ENCODE measurements at places on chromosomes 12 and 14.

DNA sequence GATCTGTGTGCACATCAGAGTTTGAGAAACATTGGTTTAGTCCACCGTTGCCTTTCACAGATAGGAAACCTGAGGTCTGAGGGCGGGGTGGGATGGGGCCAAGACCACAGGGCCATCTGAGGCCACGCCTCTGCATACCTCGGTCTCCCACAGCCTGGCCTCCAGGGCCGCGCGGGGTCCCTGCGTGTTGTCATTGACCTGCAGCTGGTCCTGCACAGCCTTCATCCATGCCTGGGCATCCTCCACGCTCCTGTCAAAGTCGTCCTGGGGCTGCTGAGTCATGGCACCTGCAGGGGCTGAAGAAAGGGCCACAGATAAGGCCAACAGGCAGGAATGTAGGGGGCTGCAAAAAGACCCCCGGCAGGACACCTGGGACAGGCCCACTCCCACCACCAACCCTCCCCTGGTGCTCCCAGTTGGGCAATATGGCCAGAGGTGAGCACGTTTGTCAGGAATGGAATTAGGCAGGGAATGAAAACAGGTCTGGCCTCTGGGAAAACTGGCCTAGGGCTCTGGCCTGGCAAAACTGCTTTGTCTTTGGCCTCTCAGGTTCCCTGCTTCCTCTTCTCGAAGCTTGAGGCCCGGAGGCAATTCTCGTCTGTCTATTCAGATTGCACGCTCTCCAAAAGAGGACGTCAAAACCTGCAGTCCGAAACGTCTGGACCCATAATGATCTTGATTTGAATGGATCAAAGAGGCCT, 40.8 kb downstream of the SYNE3 start:
- no peak overlapping the region for H3K4me3 ChIP-seq
- DNase-seq: no peak
- no peaks in the 10 kb centered on the region for H3K27me3 ChIP-seq
- peaks cover 7% of the 10 kb centered on the region for H3K4me1 ChIP-seq
- H3K27ac ChIP-seq: no peak overlapping the region
- no peaks in the 10 kb centered on the region for H3K36me3 ChIP-seq

- H3K36me3 ChIP-seq: peaks cover 5% of the 10 kb centered on the region
- no peak for DNase-seq
- peak overlapping the region; percentile 96 for H3K4me3 ChIP-seq
- peaks cover 5% of the 10 kb centered on the region for H3K4me1 ChIP-seq
- no peaks in the 10 kb centered on the region for H3K27me3 ChIP-seq
- peak overlapping the region; percentile 100 for H3K27ac ChIP-seq
Observed at GRCh38 chr12:12265571-12266388, 1.1 kb downstream of the LRP6 start.

DNA sequence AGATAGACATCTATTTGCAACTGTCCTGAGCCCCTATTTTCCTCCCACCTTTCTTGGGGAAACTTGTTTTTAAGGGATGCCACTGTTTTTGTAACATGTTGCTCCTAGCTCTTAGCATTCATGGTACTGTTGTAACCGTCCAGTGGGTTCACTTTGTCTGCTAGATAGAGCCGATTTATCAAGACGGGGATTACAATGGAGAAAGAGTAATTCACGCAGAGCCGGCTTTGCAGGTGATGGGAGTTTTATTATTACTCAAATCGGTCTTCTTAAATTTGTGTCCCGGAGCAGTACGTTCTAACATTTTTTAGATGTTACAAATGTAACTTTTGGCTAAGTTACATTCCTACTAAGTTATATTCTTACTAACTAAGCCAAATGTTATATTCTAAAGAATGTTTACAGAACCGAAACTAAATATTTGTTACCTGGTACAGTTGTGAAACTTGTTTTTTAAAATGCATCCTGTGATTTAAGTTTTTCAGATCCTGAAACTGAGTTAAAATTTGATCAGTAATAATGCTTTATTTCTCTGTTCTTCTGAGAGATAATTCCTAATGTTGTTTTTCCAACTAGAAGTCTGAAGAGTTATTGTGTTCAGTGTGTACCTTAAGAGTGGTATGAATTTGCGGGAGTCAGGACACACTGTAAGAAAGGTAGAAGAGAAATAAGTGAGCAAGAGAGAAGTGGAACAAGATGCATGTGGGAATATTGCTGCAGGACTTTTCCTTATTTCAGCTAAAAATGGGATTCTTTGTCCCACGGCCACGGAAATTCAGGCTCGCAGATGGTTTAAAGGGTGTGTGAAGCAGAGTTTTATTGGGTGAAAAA, 20.6 kb upstream of the CLEC2D start:
- no peaks in the 10 kb centered on the region for H3K27me3 ChIP-seq
- H3K4me3 ChIP-seq: peak overlapping the region; percentile 76
- DNase-seq: no peak
- H3K36me3 ChIP-seq: peaks cover under 1% of the 10 kb centered on the region
- peak overlapping the region; percentile 81 for H3K27ac ChIP-seq
- H3K4me1 ChIP-seq: peaks cover 6% of the 10 kb centered on the region

GRCh38 chr12:6376079-6376869, 911 bp upstream of the SCNN1A start:
- H3K4me1 ChIP-seq: peaks cover 45% of the 10 kb centered on the region
- peaks cover 12% of the 10 kb centered on the region for H3K27me3 ChIP-seq
- H3K27ac ChIP-seq: no peak overlapping the region
- H3K36me3 ChIP-seq: no peaks in the 10 kb centered on the region

DNA sequence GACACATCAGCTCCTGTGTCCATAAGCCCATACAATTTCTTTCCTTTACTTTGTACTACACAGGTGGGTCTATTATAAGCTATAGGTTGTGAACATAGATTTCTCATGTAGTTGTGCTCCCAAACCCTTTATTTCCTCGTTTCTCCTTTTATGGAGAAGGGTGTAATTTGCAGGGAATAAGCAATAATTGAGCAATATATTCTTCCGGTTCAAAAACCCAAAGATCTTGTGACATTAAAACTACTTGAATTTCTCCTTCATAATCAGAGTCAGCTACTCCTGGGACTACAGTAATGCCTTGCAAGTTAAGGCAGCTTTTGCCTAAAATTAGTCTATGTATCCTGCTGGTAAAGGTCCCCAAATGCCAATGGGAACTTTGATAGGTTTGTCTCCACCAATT, 19.1 kb upstream of the MAPKAPK5 start:
- no peak overlapping the region for H3K4me3 ChIP-seq
- H3K27me3 ChIP-seq: no peaks in the 10 kb centered on the region
- no peak overlapping the region for H3K27ac ChIP-seq
- H3K4me1 ChIP-seq: no peaks in the 10 kb centered on the region

GRCh38 chr14:64910847-64911495, 3.3 kb upstream of the CHURC1 start:
- no peak overlapping the region for H3K27ac ChIP-seq
- H3K4me1 ChIP-seq: peaks cover 4% of the 10 kb centered on the region
- peaks cover 4% of the 10 kb centered on the region for H3K27me3 ChIP-seq
- DNase-seq: no peak

DNA sequence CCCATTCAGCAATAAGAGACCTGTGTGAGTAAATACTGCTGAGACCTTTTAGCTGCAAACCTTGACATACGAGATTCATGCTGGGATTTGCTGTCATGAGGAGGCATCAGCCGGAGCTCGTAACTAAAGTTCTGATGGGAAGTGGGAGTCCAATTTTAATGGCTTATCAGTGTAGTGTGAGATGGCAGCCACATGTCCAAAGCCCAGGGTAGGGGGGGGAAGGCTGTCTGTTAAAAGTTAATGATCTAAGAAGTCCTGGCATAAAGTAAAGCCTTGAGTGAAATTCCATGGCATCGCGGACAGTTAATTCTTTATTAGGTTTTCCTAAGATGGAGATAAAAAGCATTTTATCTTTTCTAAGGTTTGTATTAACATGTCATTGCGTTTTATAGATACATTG, 240.0 kb downstream of the AACS start:
- DNase-seq: no peak
- no peak overlapping the region for H3K4me3 ChIP-seq
- no peaks in the 10 kb centered on the region for H3K36me3 ChIP-seq
- H3K27me3 ChIP-seq: no peaks in the 10 kb centered on the region
- no peak overlapping the region for H3K27ac ChIP-seq

DNA sequence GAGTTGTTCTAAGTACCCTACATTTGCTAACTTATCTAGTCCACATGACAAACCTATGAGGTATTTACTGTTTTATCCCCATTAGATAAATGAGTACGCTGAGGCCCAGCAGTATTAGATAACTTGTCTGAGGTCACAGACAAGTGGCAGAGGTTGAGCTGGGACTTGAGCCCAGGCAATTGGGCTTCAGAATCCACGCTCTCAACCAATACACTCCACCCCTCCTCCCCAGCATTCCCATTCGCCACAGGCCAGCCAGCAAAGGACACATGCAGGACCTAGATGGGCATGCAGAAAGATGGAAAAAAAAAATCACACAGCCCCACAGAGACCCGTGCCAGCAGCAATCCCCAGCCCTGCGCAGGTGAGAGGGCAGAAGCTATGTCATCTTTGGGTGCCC, 12.4 kb downstream of the HDAC7 start:
- H3K36me3 ChIP-seq: no peaks in the 10 kb centered on the region
- H3K27ac ChIP-seq: no peak overlapping the region
- H3K27me3 ChIP-seq: no peaks in the 10 kb centered on the region
- H3K4me1 ChIP-seq: peaks cover 42% of the 10 kb centered on the region
- H3K4me3 ChIP-seq: no peak overlapping the region

DNA sequence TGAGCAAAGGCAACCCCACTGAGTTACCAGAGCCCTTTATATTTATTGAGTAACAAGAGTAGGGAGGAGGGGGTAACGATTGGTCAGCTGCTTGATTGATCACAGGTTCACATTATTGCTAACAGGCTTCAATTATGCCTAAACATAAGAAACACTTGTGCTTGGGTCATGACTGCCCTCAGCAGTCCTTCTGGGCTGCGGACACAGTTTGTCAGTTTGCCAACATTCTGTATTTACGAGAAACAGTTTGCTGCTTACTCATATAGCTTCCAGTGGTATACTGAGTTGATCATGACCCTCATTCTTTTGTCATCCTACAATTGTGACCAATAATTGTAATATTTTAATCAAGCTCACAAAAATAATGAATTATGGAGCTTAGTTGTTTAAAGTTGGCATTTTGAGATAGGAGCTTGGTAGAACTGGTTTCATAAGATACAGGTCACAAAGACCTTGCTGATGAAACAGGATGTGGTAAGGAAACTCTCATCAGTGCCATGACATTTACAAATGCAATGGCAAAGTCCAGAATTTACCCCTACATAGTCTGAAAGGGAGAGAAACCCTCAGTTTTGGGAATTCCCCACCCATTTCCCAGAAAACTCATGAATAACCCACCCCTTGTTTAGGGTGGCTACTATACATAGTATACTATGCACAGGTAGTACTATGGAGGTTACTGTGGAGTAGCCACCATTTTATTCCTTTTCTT, 1421.0 kb upstream of the FLRT2 start:
- no peak overlapping the region for H3K27ac ChIP-seq
- H3K4me3 ChIP-seq: no peak overlapping the region
- H3K4me1 ChIP-seq: no peaks in the 10 kb centered on the region
- H3K36me3 ChIP-seq: no peaks in the 10 kb centered on the region
- DNase-seq: no peak

GRCh38 chr14:58587271-58587670, 50.5 kb upstream of the DACT1 start:
- no peak for DNase-seq
- no peak overlapping the region for H3K4me3 ChIP-seq
- no peaks in the 10 kb centered on the region for H3K27me3 ChIP-seq
- H3K36me3 ChIP-seq: no peaks in the 10 kb centered on the region

DNA sequence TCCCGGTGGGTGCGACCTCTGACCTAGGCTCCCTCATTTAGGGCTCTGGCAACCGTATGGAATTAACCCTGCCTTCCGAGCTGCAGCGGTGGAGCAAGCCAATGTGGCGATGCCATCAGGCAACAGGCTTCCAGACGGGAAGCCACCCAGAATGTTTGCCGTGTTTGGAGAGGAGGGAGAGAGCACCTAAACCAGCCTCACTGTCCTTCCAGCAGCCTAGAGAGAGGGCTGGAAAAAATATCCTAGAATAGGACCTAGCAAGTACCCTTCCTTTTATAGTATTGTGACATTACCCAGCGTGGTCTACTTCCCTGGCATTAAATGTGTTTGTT, 287 bp upstream of the SLC2A13 start:
- H3K36me3 ChIP-seq: no peaks in the 10 kb centered on the region
- peaks cover 3% of the 10 kb centered on the region for H3K4me1 ChIP-seq
- H3K4me3 ChIP-seq: peak overlapping the region; percentile 84
- no peak for DNase-seq
- H3K27ac ChIP-seq: no peak overlapping the region

- no peak overlapping the region for H3K4me3 ChIP-seq
- H3K4me1 ChIP-seq: peaks cover 4% of the 10 kb centered on the region
- H3K36me3 ChIP-seq: no peaks in the 10 kb centered on the region
Observed at GRCh38 chr12:51371295-51371953, 19.8 kb downstream of the GALNT6 start.

DNA sequence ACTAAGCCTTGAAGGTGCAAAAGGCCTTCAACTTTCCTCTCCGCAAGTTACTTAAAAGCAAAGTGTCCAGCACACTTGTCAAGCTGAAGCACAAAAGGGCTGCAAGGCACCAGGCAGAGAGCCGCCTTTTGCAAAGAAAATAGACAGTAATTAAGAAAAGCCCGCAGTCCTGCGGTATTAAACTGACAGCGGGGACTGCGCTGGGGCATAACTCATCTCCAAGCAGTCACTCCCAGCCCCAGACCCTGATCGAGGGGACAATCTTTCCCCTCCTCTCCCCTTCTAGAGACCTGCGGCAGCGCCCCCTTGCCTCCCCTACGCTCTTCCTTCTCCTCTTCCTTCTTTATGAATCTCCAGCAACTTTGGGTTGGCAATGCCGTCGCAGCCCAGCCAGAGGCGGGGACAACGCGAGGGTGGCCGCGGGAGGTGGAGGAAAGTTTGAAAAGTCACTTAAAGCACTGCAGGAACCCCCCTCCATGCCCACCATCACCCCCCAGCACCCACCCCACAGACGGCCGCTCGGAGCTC, 200.9 kb upstream of the CAND1 start:
- peaks cover 14% of the 10 kb centered on the region for H3K27me3 ChIP-seq
- peak overlapping the region; percentile 26 for H3K27ac ChIP-seq
- H3K4me1 ChIP-seq: peaks cover 3% of the 10 kb centered on the region
- DNase-seq: peak; percentile 42
- no peaks in the 10 kb centered on the region for H3K36me3 ChIP-seq
- peak overlapping the region; percentile 49 for H3K4me3 ChIP-seq

- no peaks in the 10 kb centered on the region for H3K27me3 ChIP-seq
- H3K4me1 ChIP-seq: peaks cover 9% of the 10 kb centered on the region
- no peak overlapping the region for H3K27ac ChIP-seq
Observed at GRCh38 chr14:75917322-75917945, 64.4 kb downstream of the TGFB3 start.

DNA sequence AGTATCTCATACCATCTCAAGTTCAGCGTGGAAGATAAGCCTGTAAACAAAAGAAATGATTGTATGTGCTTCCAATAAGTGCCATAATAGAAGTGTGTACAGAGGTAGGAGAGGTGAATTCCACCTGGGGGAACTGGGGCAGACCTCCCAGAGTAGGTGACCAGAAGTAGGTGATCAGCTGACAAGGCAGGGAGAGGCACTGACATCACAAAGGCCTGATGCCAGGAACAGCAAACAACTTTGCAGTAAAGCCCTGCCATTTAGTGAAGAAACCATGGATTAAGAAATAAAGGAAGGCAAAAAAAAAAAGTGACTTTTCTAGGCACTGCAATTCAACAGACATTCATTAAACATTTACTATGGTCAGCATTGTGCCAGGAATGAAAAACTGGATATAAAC, 31.1 kb downstream of the NR1H4 start:
- DNase-seq: no peak
- no peaks in the 10 kb centered on the region for H3K27me3 ChIP-seq
- H3K4me1 ChIP-seq: peaks cover 1% of the 10 kb centered on the region
- H3K27ac ChIP-seq: no peak overlapping the region
